ENCODE measurements at places on chromosomes 1 and 21.

GRCh38 chr1:212611000-212611948 lies 2.7 kb downstream of the ATF3 start:
- DNase-seq: no peak

DNA sequence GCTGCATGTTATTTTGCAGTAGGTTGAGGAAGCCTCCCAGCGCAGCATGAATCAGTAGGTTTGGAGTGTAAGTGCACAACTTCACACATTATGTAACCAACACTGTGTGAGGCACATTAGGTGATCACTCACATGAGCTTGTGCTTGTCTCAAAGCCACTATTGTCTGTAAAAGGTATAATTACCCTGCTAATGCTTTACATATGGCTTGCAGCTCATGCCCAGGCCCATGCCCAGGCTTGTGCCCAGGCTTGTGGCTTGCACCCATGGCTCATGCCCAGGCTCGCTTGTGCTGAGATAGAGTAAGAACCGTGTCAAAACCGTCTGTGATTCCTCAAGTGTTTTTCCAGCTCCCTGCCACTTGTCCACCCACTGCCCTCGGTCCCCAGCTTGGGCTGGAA lies 596.3 kb downstream of the LTN1 start:
- DNase-seq: no peak

GRCh38 chr1:1124786-1125642 lies 9.1 kb upstream of the C1orf159 start:
- DNase-seq: no peak

- peak; percentile 84 for DNase-seq
These were observed 564 bp upstream of the HMGN1 start for GRCh38 chr21:39349211-39350093.

GRCh38 chr1:95084317-95085176 lies 11.8 kb upstream of the ALG14 start:
- DNase-seq: peak; percentile 8

DNA sequence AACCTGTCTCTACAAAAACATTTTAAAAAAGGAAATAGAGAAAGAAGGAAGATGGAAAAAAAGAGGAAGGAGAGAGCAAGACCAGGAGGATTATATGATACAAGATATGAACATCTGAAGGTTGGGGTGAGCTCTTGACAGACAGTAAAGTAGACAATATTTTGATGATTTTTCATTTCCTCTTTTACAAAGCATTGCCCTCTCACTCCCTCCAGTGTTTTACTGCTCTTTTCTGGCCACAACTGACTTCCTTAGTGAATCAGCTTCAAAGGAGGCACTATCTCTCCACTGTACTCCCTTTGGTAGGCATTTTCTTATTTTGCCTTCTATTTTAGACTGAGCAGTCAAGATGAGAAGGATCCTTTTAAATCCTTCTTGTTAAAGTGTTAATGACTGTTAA lies 296.7 kb downstream of the KCTD3 start:
- DNase-seq: no peak

DNA sequence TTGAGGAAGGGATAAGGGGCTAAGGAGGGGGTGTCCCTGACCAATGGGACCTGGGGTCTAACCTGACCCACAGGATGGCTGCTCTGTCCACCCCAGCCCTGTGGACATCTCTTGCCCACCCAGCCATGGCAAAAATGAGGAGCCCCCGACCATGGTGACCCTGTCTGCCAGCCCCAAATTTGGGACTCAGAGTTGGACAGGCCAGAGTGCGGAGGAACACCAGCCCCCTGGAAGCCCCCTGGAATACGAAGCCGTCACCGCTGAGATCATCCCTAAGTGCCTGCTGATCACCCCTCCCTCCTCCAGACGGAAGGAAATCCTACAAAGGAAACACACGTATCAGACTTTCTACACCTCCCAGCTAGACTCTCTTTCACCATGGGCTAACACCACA lies 119.3 kb downstream of the SIK1 start:
- DNase-seq: no peak

GRCh38 chr21:42496839-42497202 lies 797 bp upstream of the RSPH1 start:
- no peak for DNase-seq

GRCh38 chr1:31183927-31184554 lies 55.6 kb downstream of the NKAIN1 start:
- DNase-seq: no peak

- DNase-seq: no peak
These were observed 4.5 kb downstream of the RAB7B start for GRCh38 chr1:205998457-205999241.

- DNase-seq: no peak
These were observed 15.9 kb downstream of the RGS5 start for GRCh38 chr1:163186862-163187261.

GRCh38 chr1:56199956-56200355 lies 379.4 kb downstream of the PLPP3 start:
- no peak for DNase-seq

DNA sequence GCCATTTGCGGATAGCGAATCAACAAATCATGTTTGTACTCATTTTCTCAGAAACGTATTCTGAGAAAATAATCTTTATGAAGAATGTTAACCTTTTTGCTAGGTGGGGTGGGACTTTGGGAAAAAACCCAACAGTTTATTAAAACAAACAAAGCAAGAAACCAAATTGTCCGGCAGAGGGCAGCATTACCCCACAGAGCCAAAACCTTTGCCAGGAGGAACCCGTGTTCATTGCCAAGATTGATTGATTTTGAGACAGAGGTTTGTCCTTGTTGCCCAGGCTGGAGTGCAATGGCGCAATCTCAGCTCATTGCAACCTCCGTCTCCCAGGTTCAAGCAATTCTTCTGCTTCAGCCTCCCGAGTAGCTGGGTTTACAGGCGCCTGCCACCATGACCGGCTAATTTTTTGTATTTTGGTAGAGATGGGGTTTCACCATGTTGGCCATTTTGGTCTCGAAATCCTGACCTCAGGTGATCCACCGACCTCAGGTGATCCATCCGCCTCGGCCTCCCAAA lies 70.8 kb upstream of the RHOU start:
- DNase-seq: no peak

- DNase-seq: no peak
These were observed 29.4 kb downstream of the KCNJ6 start for GRCh38 chr21:37886726-37887299.

DNA sequence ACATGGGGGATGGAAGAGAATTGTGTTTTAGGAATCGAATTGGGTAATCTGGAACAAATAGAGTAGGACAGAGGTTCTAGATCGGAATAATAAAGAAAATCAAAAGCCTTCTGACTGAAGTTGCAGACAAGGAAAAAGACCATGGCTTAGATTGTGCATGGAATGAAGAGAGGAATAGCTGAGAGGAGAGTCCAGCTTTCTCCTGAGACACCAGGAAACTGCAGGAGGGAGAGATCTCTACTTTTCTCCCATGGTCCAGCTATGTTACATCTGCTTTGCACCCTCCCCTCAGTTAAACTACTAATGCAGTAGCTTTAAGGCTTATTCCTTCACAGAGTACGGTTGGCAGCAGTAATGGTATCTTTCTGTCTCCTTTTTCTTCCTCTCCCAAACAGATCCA lies 13.4 kb downstream of the SLAMF7 start:
- no peak for DNase-seq

- no peak for DNase-seq
These were observed 189.4 kb downstream of the PBX1 start for GRCh38 chr1:164748253-164748899.

GRCh38 chr1:231207437-231207836 lies 33.6 kb upstream of the GNPAT start:
- DNase-seq: no peak

- DNase-seq: no peak
These were observed 67.4 kb downstream of the ST6GALNAC3 start for GRCh38 chr1:76141929-76142328.

- DNase-seq: no peak
These were observed 323.4 kb downstream of the LTN1 start for GRCh38 chr21:28669321-28669720.

DNA sequence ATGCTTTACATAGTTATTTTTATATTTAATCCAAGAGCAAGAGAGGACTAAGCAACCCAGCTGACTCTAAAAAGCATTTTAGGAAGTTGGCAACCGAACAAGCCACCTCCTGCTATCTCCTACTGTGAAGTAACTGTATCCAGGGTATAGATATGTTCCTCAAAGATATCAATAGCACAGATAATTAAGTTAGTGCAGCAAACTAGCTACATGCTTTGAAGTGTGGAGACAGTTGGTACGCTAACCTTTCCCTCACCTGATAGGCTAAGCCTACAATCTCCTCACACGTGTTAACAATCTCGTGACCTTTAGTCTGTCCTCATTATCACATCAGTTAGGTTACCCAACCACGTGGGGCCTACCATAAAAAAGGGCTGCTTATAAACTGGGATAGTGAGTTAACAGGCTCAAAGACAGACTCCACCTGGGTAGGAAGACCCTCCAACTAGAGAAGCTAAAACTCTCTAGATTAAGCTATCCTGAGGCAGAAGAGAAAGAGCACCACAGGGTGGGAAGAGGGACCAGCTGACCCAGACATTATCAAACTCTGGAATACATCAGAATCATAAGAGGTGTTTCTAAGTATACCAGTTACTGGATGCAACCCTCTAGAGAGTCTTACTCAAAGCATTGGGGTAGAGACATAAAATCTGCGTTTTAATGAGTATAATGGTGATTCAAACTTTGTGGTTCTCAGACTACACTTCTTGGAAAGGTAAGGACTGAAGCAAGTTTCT lies 340.1 kb upstream of the ESRRG start:
- no peak for DNase-seq

DNA sequence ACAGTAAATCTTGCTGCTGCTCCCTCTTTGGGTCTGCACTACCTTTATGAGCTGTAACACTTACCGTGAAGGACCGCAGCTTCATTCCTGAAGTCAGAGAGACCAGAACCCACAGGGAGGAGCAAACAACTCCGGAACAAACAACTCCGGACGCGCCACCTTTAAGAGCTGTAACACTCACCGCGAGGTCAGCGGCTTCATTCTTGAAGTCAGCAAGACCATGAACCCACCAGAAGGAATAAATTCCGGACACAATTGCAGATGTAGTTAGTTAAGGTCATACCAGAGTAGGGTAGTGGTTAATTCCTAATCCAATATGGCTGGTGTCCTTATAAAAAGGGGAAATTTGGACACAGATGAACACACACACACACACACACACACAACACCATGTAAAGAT lies 37.7 kb downstream of the VTCN1 start:
- no peak for DNase-seq

DNA sequence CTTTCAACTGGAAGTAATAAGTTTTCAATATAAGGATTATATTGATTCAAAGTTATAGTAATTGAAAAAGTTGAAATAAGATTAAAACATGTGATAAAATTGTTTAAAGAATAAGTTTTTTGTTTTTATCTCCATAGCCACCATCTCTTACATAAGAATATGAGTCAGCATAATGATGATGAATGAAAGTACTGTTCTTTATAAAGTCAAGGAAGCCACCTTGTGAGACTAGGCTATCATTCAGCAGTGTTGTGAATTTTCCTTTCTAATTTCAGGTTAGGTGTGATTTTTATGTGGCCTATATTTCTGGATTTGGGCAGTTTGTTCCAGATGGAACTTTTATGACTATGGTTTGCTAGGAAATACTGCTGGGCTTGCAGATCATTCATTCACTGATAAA lies 22.4 kb upstream of the ASB17 start:
- peak; percentile 18 for DNase-seq

DNA sequence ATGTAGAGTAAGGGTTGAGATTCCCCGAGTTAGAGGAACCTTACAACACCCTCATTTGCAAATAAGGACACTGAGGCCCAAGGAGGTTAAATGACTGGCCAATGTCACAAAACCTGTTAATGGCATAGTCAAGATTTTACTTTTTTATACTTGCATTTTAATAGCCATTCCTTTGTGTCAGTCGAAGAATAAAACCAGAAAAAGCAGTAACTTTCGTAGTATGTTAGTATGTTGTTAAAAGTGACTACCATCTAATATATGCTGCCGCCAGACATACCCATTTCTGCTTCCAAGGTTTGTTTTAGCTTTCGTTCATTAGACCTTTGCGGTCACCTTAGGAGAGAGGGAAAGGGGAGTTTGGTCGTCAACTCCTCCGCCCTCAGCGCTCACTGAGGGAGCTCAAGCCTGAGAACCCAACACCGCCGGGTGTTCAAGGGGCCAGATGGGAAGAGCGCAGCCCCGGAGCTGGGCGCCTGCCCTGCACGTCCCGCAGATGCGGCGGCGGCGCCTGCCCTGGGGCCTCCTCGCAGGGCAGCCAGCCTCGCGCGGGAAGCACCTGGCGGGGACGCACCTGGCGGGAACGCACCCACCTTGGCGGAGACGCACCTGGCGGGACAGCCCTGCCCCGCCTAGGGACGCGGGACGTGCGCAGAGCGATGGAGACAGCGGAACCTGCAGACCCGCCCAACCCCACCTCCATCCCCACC lies 466 bp downstream of the VPS26C start:
- DNase-seq: no peak

- no peak for DNase-seq
These were observed 3.4 kb downstream of the PIAS3 start for GRCh38 chr1:145855426-145855948.

GRCh38 chr1:33424205-33424604 lies 6.7 kb downstream of the PHC2 start:
- DNase-seq: no peak

DNA sequence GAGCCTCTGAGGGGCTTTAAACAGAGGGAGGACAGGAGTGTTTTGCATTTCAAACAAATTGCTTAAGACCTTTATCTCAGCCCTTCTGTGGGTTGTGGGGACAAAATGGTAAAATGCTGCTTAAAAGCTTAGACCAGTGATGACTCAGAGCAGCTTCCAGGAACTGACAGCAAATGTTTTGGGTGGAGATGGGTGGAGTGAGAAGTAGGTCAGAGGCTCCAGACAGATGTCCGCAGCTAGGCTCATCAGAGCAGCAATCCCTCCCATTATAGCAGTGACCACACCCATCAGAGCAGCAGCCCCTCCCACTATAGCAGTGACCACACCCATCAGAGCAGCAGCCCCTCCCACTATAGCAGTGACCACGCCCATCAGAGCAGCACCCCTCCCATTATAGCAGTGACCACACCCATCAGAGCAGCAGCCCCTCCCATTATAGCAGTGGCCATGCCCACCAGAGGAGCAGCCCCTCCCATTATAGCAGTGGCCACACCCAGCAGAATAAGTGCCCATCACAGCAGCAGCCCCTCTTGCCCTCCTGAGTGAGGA lies 532.2 kb downstream of the MATN1 start:
- DNase-seq: no peak

Measured in epithelial cell of prostate (primary cell).